Mesenchymal stem cell (in vitro differentiated cells and primary cell): ENCODE measurements at places on chromosomes 6 and 20.

GRCh38 chr6:71887744-71888230 is 1.4 kb downstream of the RIMS1 start:
- DNase-seq, result no peak

- no peak for DNase-seq
Measured at GRCh38 chr6:29789176-29789575, 38.4 kb upstream of the HLA-G start.

- peak; percentile 65 for DNase-seq
Measured at GRCh38 chr6:43076464-43077332, 584 bp downstream of the PTK7 start.

GRCh38 chr6:1391800-1392309 is 2.5 kb downstream of the FOXF2 start:
- DNase-seq, result no peak

- no peak for DNase-seq
Measured at GRCh38 chr6:166957805-166958076, 1.4 kb upstream of the RNASET2 start.

DNA sequence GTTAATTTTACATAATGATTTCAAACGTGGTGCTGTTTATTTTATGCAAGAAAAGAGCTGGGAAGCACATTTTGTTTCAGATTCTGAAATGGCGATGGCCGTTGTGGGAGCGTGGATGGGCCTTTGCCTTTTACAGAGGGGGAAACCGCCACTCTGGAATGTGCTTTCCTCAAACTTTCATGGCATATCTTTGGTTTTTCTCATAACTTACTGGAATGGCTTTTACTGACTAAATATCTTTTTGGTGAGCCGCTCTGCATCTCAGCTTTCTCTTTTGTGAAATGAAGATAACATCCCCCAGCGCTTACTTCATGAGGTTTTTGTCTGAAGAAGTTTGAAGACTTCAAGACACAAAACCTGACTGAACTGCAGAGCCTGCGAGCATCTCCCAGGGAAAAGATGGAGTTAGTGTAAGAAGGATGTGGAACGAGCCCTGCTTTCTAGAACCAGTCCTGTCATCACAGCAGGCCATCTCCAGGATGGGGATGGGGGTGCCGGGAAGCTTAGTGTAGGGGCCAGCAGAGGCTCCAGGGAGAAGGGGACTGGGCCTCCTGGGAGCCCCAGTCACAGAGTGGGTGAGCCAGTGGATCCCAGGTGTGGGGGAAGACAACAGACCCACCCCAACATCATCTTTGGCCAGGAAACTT is 61.8 kb upstream of the TIAM2 start:
- peak; percentile 26 for DNase-seq

- no peak for DNase-seq
Measured at GRCh38 chr6:94036024-94036423, 616.7 kb upstream of the EPHA7 start.

DNA sequence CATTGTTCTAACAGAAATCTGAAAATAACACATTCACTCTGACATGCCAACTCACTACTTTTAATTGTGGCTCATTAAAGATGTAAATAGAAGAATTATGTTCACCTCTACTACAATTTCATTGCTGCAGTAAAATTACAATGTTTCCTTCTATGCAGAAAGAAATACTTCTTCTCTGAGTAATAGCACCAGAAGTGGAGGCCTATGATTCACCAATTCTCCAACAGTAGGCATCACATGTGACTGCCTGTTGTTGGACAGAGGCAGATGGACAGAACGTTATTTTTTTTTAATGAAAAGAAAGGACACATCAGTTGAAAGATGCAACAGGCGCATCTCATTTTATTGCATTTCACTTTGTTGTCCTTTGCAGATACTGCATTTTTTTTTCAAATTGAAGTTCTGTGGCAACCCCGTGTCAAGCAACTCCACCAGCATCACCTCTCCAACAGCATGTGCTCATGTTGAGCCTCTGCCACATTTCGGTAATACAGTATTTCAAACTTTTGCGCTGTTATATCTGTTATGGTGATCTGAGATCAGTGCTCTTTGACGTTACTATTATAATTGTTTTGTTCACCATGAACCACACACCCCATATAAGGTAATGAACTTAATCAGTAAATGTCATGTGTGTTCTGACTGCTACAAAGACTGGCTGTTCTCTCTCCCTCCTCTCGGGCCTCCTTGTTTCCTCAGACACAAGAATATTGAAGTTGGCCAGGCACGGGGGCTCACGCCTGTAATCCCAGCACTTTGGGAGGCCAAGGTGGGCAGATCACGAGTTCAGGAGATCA is 121.4 kb downstream of the ATXN1 start:
- peak; percentile 86 for DNase-seq

DNA sequence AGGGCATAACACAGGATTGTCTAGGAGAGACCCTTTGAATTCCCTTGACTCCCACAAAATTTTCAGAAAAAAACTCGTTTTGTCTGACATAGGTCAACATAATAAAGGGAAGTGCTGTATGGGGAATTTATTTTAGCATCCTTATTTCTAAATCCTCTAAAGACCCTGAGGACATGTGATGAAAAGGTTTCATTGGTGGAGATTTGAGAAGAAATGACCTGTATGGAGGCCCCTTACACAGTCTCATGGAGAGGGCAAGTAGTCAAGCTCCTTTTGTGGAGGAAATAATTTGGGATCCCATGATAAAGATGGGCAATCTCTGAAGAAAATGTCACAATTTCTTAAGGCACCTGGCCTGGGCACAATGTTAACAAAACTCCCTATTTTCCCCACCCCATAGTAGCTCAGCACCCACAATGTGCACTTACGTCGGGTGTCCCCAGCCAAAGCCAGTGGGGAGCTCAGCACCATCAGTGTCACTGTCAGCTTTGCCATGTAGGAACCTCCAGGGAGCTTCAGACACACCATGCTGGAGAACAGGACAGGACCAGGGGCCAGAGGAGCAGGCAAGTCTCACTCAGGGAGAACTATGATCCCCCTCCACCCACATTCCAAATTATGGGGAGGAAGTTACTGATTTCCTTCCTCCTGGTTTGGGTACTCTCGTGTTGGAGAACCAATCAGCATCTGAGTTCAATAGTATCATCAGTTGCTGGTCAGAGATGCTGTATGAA is at the start of gene HLA-DRB5:
TSS of gene HLA-DRB5 (minus strand) at position 591 of the 734 bp plus-strand sequence. CDS start at position 528, 63 bp downstream.
- no peak for DNase-seq

- DNase-seq, result no peak
Measured at GRCh38 chr6:19721766-19722377, 115.3 kb upstream of the ID4 start.

DNA sequence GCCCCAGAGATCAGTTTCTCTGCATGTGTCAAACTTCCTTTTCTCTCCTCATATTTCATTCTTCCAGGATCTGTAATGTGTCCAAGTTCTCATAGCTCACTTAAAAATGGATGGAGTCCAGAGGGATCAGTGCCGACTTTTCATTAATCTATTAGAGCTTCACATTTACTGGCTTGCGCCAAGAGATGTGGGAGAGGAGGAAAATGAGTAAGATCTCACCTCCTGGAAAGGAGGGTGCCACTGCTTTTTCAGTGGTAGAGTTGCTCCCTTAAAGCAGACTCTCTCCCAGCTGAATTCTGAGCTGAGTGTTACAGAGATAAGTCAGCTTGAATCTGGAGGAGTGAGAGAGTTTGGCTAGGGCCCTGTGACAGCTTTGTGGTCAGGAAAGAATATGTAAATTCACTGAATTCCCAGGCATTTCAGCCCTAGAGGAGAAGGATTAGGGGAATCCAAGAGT is 175.9 kb downstream of the SOX4 start:
- DNase-seq, result peak; percentile 92

DNA sequence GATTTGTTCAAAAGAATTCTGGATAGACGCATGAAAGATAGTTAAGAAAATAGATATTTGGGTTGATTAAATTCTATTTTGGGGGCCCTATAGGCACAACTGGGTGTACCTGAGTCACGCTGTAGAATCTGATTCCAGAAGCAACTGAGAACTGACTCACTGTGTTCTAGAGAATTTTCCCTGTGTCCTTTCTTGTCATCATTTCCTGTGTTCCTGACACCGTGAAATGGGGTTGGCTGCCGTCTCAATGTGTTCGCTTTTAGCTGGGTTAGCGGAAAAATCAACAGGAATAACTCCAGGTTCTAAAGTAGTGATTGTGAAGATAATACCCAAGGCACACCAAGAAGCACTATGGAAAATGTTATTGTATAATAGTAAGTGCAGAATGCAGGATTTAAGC is 5.0 kb downstream of the GCNT2 start:
- DNase-seq, result peak; percentile 22

- peak; percentile 59 for DNase-seq
Measured at GRCh38 chr6:112044856-112045255, 9.0 kb upstream of the CCN6 start.

- no peak for DNase-seq
Measured at GRCh38 chr20:9476174-9476573, 38.2 kb upstream of the LAMP5 start.

- no peak for DNase-seq
Measured at GRCh38 chr6:157285422-157285779, 37.9 kb downstream of the TMEM242 start.

DNA sequence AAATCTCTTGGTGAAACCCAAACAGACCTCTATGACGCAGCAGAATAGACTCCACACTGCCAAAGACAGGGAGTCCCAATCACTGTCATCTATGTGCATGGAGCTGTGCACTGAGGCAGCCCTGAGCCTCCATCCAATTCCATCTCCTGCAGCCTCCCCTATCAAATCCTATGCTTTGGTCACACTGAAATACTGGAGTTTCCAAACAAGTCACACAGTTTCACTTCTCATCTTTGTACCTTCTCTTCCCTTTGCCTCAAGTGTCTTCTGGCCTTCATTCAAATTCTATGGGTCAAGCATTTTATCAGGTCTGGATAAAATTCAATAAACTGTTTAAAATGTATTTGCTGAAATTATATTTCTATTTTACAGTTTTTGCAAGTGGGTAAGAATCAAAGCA is 38.5 kb downstream of the FBXL4 start:
- DNase-seq, result no peak

- peak; percentile 79 for DNase-seq
Measured at GRCh38 chr6:138691595-138692057, 81.9 kb upstream of the CCDC28A start.

DNA sequence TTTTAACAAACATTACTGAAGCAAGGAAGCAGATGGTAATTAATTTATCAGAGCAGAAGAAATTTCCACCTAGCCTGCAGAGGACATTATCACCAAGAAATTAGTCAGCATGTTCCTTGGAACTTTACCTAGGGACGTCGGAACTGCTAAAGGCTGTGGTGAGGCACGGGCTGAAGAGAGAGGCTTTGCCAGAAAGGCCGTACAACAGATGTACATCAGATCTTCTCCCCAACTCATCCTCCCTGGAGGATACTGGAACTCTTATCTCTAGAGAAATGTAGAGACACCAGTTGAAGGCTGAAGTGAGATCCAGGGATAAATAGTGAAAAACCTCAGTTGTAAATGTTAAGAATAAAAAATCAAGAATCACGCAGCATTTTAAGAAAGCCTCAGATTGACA is 257.1 kb downstream of the SAMD5 start:
- DNase-seq, result no peak

DNA sequence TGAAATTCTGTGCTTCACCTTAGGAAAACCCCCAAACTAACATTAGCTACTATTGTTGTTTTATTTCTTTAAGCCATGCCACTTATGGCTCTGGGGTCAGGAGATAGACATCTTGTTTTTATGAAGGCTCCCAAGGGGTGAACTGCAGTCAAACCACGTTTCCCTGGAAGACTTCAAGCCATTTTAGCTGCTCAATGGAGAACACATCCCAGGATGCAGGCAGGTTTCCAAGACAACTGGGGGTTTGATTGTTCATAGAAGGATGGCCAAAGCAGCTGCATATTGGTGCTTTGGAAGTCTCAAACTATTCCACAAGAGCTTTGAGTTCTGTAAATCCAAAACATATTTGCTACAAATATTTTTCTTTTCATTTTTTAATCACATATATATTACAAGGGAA is 818.0 kb downstream of the MAFB start:
- DNase-seq, result no peak
